ENCODE measurements at places on chromosomes 11 and 22.
A peak's percentile ranks its signal among the peaks of the same experiment; 100 is the strongest.

- DNase-seq, result no peak
These were observed 39.5 kb upstream of the SLC5A12 start for GRCh38 chr11:26761361-26761809.

DNA sequence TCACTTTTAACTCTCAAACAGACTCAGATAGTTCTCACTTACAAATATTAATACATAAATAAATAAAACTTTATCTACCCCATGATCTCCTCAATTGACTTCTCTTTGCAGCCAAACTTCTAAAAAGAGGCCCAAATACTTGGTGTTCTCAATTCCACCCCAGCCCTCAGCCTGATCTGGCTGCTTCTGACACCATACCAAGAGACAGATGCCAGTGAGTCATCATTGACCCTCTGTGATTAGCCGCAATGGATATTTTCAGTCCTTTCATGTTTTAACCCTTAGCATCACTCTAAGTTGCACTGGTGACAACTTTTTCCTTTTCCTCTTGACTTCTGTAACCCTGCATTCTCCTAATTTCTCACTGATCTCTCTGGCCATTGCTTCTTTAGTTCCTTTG lies 184.1 kb upstream of the ARHGAP20 start:
- peak; percentile 84 for DNase-seq

- DNase-seq, result no peak
These were observed 65.2 kb upstream of the PHOX2A start for GRCh38 chr11:72309074-72309598.

GRCh38 chr11:61899146-61899841 lies 7.9 kb upstream of the FADS3 start:
- DNase-seq, result peak; percentile 66

DNA sequence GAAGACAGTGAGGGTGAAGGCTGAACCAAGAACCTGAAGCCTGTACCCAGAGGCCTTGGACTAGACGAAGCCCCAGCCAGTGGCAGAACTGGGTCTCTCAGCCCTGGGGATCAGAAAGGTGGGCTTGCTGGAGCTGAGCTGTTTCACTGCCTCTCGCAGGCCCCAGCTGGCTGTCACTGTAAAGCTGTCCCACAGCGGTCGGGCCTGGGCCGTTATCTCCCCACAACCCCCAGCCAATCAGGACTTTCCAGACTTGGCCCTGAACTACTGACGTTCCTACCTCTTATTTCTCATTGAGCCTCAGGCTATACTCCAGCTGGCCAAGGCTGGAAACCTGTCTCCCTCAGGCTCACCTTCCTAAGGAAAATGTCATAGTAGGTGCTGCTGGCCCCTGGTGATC lies 4.1 kb downstream of the PPP1CA start:
- DNase-seq, result no peak

GRCh38 chr11:11967669-11968510 lies 40.5 kb downstream of the DKK3 start:
- no peak for DNase-seq

- DNase-seq, result peak; percentile 96
These were observed 1190.3 kb upstream of the RAG2 start for GRCh38 chr11:37788141-37788877.

DNA sequence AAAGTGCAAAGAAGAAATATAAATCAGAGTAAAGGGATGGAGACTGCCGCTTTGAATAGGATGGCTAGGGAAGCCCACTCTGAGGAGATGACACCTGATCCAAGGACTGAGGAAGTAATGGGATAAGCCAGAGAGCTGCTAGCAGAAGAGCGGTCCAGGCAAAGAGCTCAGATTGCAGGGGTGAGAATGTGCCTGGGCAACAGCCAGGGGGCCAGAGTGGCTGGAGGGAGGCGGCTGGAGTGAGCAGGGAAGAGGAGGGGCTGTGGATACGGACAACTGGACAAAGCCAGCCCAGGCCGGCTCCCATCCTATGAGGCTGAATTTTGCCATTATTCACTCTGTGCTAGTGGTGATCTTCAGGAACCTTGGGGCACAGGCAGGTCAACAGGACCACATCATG lies 360.3 kb upstream of the SYN3 start:
- no peak for DNase-seq

GRCh38 chr11:62241095-62241494 lies 944 bp upstream of the SCGB1D2 start:
- DNase-seq, result no peak

DNA sequence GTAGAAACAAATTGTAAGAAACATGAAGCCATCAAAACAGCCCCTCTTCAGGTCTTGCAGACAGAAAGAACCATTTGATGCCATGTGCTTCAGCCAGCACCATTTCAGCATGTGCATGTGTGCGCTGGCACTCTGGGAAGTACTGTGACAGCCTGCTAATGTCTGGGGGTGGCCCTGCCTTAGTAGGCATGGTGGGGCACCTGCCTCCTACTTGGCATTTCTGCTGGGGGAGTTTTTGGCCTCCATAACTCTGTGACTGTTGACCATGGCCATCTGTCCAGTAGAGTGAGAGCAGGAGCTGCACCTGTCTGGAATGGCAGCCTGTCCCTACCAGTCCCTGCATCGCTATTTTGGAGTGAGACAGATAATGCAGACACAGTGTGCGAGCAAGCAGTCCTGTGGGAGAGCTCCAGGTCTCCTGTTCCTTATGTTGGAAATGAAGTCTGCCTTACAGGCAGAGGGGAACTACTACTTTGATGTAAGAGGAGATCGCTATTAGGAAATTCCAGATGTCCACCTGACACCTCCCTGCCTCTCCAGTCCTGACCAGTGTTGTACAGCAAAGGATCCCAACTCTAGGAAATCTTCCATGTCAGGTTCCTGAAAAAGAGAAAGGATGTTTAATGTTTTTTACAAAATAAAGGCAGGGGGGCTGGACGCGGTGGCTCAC lies 102.5 kb downstream of the ATXN10 start:
- DNase-seq, result no peak

GRCh38 chr22:44098966-44099530 lies 74.9 kb downstream of the PARVB start:
- no peak for DNase-seq

DNA sequence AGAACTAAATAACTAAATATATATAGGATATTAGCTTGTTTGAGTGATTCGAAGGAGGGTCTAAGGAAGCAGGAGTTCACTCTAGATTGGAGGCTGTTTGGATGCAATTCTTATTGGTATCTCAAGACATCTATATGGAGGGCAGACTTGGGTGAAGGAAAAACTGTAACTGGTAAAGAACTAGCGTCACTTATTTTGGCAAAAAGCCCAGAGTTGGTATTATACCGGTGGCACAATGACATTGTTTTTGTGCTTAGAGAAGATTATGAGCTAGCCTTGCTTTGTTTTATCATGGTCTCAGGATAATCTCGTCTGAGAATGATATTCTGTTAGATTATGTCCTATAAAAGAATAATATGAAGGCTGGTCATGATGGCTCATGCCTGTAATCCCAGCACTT lies 6.0 kb upstream of the SLC35F2 start:
- DNase-seq, result no peak

GRCh38 chr11:31995525-31996094 lies 95.3 kb upstream of the RCN1 start:
- peak; percentile 42 for DNase-seq

DNA sequence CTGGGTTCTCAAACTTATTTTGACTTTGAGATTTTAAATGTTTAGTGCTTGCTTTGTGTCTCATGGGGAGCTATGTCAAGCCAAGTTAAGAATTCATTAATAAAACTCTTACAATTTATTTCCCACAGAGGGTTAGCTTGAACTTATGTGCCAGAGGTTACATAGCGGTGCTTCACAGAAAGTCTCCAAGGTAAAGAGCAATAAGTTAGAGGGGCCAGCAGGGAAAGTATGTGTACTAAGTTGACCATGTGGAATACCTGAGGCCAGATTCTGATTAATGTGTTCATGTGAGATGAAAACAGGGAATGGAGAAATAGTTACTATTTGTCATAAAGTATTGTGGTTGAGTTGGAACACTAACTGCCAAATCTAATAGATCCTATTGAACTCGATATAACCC lies 149.3 kb downstream of the TMEM135 start:
- no peak for DNase-seq

DNA sequence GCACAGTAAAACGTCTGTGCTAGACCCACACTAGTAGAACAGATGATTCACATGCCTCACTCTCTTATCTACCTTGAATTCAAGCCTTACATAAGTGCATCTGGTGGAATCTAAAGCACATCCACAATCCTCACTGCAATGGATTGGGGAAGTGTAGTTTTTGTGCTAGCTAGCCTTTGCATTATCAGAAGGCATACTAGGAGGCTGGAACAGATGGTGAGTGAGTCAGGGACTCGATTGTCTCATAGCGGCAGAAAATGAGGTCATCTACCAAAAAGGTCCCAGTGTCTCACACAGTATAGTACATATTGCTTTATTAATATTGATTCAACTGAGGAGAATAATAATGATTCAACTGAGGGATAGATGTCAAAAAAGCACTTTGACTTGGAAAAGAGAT lies 9.3 kb downstream of the MSANTD4 start:
- peak; percentile 34 for DNase-seq

Measured in EH (cell line).